Activated CD4-positive, alpha-beta T cell treated with anti-CD3 and anti-CD28 coated beads, Interleukin-2, amount 10 ng/mL, durations not matched to agents 7 days and 5 days (primary cell): ENCODE measurements at places on chromosomes 16 and 17.

DNA sequence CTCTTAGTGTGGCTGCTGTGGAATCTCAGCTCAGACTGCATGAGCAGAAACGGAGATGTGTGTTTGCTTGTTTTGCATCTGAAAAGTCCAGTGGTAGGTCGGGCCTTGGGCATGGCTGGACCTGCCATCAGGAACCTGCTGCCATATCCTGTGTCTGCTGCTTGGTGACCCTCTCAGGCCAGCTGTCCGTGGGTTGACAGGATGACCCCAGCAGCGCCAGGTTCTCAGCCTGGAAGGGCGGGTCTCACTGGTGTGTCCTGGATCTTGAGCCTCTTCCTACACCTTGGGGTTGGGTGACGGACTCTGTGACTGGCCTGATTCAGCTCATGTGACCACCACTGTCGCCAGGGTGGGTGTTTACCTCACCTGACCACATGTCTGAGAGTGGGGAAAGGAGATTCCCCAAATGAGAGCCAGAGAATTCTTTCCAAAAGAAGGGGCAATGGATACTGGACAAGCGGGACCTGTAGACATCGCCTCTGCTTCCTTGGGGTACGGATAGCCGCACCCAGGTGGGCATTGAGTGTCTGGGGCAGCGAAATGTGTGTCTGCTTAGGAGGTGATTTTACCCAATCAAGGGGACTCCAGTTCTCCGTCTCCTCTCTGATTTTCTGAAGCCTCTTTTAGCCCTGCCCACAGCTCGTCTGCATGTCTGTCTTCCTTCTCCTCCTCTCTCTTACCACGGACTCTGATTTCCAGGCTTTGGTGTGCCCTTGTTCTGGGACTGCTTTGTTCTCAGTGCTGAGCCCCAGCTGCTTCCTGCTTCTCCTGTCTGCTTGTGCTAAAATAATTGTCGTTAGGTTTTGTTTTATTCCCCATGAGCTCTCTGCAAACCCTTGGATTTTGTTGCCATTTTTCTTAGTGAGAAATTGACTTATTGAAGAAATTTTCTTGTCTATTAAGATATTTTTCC, 399.7 kb downstream of the CPPED1 start:
- DNase-seq: no peak

GRCh38 chr17:33178681-33179080, 114.4 kb downstream of the ASIC2 start:
- no peak for DNase-seq

- peak; percentile 62 for DNase-seq
Measured at GRCh38 chr17:28570716-28571360, 486 bp downstream of the PIGS start.

- no peak for DNase-seq
Measured at GRCh38 chr17:68662037-68662432, 60.9 kb upstream of the FAM20A start.

DNA sequence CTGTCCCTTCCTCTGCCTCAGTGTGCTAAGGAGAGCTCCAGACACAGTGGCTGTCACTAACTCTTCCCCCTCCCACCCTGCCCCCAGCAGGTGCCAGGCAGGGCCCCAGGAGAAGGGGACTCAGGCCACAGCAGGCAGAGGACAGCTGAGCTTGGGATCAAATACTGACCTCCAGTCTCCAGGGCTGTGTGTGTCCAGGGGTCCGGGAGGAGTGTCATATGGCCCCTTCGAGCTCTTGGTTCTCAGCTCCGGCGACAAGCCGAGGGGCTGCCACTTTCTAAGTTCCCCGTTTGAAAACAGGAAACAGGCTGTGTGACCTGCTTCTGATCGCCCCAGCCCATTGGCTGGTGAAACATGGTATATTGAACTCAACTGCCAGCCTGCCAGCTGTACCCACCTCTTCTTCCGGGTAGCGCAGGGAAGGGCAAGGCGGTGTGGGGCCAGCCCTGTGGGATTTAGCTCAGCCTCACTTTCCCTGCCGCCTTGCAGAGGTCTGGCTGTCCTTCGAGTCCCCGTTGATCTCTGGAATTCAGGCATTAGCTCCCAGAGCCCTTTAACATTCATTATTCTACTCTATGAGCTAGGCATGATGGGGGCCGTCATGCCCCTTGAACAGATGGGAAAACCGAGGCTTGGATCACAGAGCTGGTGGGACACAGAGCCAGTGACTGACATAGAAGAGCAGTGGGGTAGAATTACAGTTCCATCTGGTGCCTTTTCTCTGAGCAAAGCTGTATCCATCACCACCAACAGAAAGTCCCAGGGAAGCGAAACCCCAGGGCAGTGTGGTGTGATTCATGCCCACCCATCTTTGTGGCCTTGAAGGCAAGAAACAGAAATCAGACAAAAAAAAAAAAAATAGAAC, at the start of gene SNX20:
Gene SNX20 (minus strand): TSS at position 292 of the 865 bp plus-strand sequence. CDS start 3,786 bp downstream, outside the sequence.
- peak; percentile 79 for DNase-seq

GRCh38 chr17:40480501-40481003, 20.9 kb downstream of the TNS4 start:
- DNase-seq: peak; percentile 92

DNA sequence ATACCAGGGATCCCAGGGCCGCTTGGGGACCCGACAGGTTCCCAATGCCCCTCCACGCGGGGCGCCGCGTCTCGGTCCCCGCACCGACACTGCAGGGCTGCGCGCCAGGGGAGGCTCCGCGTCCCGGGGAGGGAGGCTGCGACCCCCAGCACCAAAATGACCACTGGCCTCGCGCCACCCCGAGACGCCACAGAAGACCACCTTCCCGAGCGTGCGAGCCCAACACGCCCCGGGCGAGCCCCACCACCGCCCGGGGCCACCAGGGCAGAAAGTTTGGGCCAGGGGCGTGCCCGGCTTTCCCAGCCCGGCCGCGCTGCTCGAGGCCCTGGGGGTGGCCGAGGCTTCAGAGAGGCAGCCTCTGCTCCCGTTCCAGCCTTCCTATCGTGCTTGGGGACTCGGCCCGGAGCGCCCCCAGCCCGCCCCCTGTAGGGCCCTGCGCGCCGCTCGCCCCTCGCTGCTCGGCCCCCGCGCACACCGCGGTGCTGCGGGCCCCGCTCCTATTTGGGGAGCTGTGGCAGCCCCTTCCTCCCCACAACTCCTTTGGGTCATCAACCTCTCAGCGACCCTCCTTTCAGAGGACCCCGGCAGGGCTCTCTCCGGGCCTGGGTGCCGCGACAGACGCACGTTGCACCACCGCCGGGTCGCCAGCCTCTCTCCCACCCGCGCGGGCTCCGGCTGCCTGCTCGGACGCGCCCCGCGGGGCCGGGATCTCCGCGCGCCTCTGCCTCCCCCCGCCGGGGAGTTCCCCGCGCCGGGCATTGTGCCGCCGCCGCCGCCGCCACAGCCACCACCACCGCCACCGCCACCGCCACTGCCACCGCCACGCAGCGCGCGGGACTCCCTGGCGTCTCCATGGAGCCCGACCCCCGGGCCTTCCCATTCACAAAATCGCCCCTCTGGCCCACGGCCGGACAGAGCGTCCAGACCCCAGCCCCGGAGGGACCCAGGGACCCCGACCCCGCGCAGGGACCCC, 892 bp downstream of the RBFOX3 start:
- no peak for DNase-seq

- no peak for DNase-seq
Measured at GRCh38 chr16:74582970-74583369, 23.9 kb downstream of the GLG1 start.

DNA sequence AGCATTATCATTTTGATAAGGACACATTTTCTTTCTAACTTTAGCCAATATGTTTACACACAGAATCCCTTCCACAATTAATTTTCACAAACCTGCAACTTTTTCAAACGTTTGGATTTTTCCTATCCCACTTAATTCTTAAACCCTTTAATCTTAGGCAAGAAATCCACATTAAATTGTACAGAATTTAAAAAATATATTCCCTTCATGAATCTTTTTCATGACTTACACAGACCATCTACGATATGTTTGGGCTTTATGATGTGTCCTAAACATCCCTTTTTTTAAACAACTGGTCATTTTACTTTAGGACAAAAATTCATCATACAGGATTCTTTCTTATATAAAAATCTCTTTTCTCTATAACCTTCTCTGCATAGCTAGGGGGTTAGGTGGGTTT, 241.5 kb upstream of the CNTNAP4 start:
- DNase-seq: no peak

GRCh38 chr16:20878682-20879147, 21.4 kb downstream of the DCUN1D3 start:
- DNase-seq: no peak

DNA sequence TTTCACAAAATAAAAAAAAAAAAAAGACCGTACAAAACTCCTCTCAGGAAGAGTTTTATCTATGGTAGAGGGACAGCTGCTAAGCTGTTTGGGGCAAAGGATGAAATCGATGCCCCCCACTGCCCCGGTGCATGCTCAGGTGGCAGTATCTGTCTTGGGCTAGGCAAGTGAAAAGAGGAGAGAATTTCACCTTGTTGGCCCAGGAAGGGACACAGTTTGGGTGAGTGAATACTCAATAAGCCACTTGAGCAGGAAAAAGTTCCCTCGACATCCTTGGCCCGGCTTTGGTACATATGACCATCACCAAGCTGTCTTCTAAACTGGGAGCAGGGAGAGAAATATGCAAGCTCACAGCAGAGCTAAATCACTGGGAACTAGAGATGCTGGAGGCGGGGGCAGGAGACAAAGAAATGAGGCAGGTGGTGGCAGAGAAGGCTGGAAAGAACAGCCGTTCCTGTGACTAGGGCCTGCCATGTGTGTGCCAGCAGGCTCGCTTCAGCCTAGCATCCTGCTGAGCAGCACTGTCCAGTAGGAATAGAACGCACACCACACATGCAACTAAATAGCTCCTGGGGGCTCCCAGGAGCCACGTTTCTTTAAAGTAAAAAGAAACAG, 8.2 kb upstream of the EIF1 start:
- no peak for DNase-seq

- DNase-seq: peak; percentile 45
Measured at GRCh38 chr17:29585080-29585751, 4.2 kb downstream of the GIT1 start.

- DNase-seq: peak; percentile 37
Measured at GRCh38 chr16:66717112-66717675, 20.7 kb upstream of the CMTM4 start.
